GDM1 (cell line): ENCODE measurements at places on chromosomes 12 and 14.
A peak's percentile ranks its signal among the peaks of the same experiment; 100 is the strongest.

DNA sequence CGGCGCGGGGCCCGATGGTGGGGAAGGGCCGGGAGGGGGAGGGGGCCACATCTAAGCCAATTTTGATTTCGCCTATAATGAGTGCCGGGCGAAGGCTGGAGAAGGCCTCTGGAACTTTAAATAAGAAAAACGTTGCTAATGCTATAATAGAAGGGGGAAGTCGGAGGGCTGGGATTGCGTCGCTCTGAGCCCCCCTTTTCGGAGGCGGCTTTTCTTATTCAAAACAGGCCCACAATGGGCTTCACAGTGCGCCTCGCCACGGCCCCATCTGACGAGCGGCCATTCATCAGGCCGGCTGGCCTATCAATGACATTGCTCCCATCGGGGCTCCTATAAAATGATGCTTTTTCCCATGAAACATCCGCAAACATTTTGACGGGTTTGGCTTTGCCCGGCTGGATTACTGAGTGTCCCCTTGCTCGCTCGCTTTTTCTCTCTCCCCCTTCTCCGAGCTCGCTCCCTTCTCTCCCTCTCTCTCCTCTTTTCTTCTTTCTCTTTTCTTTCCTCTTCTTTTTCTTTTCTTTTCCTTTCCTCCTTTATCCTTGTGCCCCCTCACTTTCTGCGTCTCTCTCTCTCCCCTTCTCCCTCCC is at the start of gene RFX4:
Gene RFX4, plus strand, starts transcription at position 364 of the 590 bp plus-strand sequence. CDS start 317 bp downstream, outside the sequence.
- no peak for DNase-seq

GRCh38 chr12:52010692-52011601 is 4.2 kb downstream of the TAMALIN start:
- DNase-seq, result no peak

GRCh38 chr14:83172363-83172762 is 1638.7 kb upstream of the SEL1L start:
- no peak for DNase-seq

GRCh38 chr14:30260833-30261607 is 297.9 kb upstream of the G2E3 start:
- no peak for DNase-seq

- DNase-seq, result no peak
These were observed 1954.6 kb upstream of the FLRT2 start for GRCh38 chr14:83575301-83575700.

DNA sequence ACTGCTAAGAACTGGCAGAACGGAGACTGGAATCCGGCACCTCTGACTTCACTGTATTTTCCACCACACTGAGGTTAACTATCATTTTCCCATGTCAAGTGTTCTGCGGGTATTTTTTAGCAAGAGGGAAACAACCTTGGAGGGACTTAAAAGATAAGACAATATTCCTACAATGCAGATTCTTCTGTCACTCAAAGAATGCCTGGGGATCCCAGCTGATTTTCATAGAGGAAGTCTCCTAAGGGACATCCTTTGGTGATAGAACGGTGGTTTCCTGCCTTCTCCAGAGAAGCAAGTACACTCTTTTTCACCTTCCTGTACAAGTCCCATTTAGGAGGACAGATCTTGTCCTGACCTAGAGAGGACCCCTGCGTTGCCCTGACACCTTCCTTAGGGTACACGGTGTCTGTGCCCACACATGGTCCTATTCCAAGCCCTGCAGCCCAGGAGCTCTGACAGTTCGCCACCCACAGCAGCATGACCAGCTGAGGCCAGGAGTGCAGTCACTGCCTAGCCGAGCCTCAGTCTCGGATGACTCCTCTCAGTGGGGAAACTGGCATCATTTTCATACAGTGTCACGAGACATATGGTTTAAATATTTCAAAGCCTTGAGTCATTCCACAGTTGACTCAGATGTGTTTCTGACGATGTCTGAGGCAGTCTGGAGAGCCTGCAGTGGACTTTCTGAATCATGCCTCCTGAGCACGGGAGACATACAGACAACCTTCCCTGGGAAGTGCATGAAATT is 181.3 kb upstream of the FKBP4 start:
- peak; percentile 63 for DNase-seq

GRCh38 chr12:114025935-114026334 is 59.8 kb upstream of the RBM19 start:
- DNase-seq, result no peak

GRCh38 chr14:56794088-56794556 is 16.2 kb downstream of the OTX2 start:
- DNase-seq, result no peak

DNA sequence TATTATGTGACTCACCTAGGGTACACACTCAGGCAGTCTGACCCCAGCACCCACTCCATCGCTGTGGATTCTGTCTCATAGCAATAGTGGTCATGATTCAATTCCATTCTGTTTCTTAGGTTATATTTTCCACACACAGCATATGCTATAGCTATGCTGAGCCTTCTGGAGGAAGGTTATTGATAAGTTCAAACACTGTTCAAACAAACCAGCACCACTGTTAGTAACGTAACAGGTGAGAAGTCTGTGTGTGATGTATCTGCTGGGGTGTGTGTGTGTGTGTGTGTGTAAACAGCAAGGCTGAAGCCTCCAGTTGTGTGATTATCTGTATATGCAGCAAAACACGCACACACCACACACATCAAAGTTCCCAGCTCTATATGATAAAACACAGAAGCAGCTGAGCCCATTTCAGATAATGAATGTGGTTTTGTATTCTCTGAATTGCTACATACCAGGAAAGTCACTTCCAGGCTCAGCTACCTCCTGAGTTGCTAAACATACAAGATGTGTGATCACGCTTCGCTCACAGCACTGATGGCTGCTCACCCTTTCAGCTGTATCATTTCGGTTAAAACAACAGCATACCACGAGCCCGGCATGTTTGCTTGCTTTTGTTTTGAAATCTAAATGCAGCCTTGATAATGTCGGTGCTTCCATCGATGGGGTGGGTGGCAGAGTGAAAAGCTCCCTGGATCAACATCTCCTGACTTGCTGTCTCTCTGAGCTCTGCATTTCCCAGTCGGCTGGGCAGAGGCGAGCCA is 6.8 kb upstream of the SYNE3 start:
- no peak for DNase-seq

- DNase-seq, result no peak
These were observed 13.9 kb upstream of the PDE1B start for GRCh38 chr12:54535474-54535873.

DNA sequence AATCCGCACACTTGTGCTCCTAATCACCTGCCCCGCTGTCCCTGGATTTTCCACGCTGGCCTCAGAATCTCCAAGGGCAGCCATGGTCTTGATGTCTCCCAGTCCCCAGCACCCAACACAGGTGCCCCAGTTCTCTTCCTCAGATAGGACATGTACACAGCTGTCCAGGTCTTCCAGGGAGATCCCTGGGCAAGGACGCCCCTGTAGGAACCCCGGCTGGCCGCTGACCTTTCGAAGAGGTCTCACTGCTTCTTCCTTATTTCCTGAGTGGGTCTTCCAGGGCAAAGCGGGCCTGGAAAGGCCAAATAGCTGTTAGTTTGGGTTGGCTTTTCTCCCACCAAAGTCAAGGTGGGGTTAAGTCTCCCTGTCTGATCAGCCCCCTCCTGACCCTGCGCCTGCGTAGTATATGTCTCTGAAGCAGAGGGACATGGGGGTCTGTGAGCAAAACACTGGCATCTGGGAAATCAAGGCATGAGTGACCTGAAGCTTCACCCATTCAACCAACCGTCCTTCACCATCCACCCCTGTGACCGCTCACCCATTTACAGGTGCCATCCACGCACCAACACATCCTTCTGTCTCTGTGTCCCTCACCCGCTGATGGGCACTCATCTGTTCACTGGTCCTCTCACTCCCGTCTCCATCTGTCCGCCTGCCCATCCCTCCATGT is 4.6 kb downstream of the BEGAIN start:
- no peak for DNase-seq

GRCh38 chr12:1533602-1534304 is 60.6 kb downstream of the FBXL14 start:
- peak; percentile 66 for DNase-seq

GRCh38 chr14:77022236-77022852 is 6.2 kb downstream of the IRF2BPL start:
- no peak for DNase-seq

DNA sequence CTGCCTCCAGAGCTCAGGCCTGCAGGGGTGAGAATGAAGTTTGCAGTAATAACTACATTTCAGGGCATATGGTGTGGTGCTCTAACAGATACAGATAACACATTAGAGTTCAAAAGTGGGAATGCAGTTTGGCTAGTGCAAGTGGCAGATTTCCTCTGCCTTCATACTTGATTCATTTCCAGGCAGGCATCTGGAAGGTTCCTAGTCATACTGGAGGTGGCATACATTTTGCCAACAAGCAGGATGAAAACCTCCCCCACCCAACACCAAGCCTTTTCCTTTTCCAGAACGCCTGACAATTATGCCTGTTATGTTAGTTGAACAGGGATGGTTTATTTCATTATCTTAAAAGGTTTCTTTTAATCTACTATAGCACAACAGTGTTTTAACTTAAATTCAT is 24.3 kb downstream of the VTI1B start:
- no peak for DNase-seq

GRCh38 chr14:96538990-96539317 is 36.8 kb downstream of the PAPOLA start:
- DNase-seq, result no peak

GRCh38 chr12:25311506-25311905 is 60.8 kb upstream of the KRAS start:
- DNase-seq, result no peak

DNA sequence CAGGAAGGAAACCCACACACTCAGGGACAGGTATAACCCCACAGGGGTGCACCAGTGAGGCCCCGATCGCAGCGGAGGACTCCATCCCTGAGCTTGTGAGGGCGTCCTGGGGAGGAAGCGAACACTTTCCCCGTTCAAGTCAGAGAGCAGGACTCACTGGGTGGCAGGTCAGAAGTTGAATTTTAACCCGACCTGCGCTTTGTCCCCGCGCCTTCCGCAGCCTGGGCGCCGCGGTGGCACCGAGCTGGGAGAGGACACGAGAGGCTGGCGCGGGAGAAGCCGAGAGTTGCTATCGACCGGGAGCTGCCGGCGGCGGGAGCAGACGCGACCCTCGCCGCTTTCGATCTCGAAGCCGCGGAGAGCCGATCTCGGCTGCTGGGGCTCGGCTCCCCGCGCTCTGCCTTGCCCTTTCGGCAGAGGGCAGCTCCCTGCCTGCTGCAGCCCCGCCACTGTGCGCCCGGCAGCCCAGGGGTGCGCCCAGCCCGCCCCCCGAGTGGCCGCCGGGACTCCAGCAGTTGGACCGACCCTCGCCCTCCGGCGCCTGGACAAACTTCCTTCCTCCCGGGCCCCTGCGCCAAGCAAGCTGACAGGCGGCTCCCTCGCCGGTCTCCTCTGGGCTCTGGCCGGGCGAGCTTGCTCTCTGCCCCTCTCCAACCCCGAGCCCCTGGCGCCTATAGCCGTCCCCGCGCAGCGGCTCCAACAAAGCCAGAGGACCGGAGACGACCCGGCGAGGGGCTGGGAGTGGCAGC is 918 bp downstream of the LIN7A start:
- DNase-seq, result no peak

DNA sequence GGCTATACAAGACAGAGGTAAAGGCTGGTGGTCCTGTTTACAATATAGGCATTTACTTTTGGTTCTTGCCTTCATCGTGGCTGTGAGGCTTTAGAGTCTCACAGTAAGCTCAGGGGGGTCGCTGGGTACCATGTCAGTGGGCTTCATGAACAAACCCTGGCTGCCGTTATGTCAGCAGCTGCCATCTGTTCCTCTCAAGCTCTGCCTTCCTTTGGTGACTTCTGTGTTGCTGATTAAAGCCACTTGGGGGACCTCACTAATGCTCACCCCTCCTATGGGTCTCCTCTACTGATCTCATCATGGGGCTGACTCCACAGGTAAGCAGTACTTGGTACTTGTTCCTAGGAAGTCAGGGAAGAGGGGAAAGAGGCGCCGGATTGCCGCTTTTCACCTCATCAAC is 268.7 kb downstream of the TTC6 start:
- no peak for DNase-seq

DNA sequence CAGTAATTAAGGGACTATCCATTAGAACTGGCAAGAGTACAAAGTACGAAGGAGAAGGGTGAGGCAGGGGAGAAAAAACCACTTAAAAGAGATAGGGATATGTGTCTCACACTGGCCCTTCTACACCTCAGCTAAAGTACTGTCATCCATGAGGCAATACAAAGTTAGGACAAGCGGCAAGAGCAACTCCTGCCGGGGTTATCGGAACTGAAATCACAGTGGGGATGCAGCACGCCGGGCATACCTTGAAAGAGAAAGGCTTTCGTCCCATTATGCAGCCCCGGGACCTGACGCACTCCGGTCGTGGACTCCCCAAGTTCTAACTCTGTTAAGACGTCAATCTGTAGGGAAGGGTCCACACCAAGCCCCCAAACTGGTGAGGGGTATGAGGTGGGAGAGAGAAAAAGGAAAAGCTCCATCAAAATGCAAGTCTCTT is 1.1 kb downstream of the NELL2 start:
- DNase-seq, result no peak

DNA sequence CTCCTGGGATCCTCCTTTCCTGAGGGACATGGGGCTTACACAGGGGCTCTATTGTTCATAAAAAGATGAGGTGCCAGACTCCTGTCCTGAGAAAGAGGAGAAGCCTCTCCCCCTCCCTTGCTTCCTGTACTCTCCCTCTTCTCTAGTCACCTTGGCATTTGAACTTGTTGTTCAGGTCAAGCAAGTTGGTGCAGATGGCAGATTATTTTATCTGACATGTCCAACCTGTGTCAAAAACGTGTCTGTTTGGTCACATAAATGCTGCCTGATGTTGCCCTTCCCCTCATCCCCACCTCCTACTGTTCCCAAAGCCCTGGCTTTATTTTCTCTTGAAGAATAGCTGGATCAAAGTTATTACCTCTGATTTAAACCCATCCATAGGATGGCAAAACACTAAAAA is 154.8 kb downstream of the TMX1 start:
- no peak for DNase-seq
